ENCODE measurements at places on chromosomes 12 and 14.

DNA sequence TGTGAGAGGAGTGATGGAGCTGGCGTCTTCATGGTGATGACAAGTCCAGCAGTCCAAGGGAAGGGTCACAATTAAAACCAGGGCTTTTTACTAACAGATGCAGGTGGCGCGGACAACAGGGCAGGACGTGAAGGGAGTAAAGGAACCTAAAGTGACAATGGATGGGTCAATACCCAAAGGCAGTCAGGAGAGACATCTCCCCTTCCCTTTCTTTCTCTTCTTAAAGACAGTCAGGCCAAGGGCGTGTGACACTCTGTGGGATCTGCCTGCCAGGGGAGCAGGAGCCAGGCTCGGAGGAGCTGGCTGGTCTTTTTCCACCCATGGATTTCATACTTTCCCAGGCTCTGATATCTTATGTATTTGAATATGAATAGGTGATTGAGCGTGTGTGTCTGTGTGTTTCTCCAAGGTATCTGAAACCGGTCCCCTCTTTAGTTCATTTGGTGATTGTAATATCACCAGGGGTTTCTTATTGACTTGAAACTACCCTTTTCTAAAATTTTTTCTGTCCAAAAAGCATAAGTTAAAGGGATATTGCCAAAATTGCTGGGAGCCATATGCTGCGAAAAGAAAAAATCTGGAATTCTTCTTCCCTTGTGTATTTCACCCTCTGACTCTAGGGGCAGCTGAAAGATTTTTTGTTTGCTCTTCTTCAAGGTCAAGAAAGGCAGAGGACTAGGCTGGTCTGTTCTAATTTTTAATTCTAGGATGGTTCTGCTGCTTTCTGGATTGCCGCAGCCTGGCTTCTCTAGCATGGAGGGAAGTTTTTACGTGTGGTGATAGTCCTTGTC, 61.8 kb downstream of the FBXL14 start:
- peak; percentile 45 for DNase-seq

- DNase-seq: no peak
Observed at GRCh38 chr12:67698672-67699581, 50.4 kb downstream of the DYRK2 start.

DNA sequence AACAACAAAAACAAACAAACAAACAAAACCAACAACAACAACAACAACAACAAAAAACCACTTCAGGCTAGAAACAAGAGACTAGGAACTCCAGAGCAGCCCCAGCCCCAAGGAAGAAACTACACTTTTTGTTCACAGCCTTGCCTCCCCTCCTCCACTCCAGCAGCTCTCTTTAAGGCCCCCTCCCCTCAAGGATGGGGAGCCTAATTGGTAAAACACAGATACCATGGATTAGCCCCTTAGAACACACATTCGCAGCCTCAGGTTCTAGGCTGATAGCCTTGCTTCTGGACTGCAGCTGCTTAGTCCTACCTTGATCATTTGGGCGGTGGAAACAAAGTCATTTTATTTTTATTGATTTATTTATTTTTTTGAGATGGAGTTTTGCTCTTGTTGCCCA, 11.9 kb upstream of the AVIL start:
- no peak for DNase-seq

GRCh38 chr14:74951443-74952179, 3.8 kb downstream of the PGF start:
- DNase-seq: no peak

- peak; percentile 24 for DNase-seq
Observed at GRCh38 chr12:71164166-71164565, 6.4 kb upstream of the TSPAN8 start.

DNA sequence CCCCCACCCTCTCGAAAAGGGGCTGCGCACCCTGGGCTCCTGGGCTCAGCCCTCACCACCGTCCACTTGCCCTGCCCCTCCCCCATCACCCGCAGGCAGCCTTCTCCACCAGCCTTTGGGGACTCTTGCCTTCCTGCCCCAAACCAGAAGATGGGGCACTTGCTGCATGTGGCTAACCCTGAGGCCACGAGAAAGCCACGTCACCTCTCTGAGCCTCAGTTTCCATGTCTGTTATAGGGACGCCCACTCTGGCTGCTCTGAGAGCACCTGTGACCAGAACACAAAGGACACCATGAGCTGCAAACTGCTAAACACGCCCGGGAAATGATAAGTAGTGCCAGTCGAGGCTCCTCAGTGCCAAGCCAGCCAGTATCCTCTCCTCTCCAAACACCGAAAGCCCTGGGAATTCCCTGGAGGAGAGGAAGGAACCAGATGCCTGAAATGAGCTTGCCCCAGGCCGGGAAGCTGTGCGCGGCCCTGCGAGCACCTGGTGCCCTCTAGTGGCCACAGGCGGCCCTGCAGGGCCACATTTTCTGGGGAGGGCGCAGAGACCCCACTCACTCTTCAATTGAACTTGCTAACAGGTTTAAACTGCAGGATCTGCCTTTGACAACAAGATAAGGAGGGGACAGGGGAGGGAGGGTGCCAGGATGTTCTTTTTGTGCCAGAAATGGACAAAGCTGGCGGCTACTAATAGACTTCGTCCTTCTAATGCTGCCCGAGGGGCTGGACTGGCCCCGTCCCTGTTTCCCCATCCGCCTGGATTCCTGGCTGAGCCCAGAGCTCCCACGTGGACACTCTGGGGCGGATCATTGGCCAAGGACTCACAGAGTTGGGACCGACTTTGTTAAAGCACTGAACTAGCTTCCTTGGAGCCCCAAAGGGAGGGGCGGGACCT, 10.2 kb upstream of the SERPINA9 start:
- peak; percentile 51 for DNase-seq

GRCh38 chr14:67567654-67568053, 32.4 kb downstream of the PIGH start:
- no peak for DNase-seq

DNA sequence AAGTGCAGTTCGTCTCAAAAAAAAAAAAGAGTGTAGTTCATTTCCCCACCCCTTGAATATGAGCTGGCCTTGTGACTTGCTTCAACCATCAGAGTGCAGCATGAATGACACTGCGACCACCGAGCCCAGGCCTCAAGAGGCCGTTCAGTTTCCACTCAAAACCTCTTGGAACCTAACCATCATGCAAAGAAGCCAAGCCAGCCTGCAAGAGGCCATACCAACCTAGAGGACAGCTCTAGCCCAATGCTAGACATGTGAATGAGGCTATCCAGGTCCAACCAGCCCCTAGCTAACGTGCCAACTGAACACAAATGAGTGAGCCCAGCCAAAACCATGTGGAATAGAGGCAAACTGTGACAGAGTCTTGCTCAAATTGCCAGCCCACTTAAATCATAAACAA, 29.7 kb downstream of the R3HDM2 start:
- DNase-seq: peak; percentile 52

GRCh38 chr14:103512701-103513611, 9.7 kb downstream of the CKB start:
- peak; percentile 29 for DNase-seq

- DNase-seq: no peak
Observed at GRCh38 chr14:87756661-87757060, 236.3 kb downstream of the GALC start.

DNA sequence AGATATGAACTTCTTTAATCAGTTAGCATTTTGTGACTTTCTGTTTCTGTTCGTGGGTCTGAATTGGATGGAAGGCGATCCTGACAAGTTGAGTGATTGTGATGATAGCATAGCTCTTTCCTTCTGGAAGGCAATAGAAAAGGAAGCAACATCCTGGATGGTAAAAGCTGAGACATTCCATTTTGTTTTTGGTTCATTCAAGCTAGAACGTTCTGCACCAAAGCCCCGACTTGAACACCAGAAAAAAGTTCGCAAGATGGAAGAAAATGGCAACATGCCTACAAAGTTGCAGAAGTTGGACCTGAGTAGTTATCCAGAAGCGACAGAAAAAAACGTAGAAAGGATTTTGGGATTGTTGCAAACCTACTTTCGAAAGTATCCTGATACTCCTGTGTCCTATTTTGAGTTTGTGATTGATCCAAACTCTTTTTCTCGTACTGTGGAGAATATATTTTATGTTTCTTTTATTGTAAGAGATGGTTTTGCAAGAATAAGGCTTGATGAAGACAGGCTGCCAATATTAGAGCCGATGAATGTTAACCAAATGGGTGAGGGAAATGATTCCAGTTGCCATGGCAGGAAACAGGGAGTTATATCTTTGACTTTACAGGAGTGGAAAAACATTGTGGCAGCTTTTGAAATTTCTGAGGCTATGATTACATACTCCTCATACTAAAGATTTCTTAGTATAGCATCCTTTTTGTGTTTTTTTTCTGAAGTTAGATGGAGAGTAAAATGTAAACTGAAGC, 896 bp downstream of the EID3 start:
- DNase-seq: no peak

- DNase-seq: peak; percentile 28
Observed at GRCh38 chr12:82099216-82099615, 259.0 kb downstream of the CCDC59 start.

DNA sequence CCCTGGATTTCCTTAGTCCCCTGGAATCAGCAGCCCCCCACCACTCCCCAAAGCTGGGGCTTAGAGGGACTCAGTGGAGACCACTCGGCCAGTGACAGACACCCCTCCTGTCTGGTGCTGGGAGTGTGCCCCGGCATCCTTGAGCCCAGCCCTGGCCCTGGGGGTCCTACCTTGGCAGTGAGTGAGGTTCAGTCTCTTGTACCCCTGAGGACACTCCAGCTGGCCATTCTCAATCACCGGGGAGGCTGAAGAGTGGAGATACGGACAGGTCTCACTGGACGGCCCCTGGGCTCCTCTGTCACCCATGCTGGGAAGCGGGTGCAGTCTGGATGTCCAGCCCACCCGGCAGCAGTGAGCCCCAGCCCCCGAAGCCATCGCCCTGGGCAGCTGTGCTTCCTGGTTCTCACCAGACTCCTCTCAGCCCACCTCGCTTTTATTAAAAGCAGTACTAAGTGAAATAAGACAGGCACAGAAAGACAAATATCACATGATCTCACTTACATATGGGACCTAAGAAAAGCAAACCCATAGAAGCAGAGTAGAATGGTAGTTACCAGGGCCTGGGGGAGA, 42.3 kb downstream of the ISCA2 start:
- no peak for DNase-seq

DNA sequence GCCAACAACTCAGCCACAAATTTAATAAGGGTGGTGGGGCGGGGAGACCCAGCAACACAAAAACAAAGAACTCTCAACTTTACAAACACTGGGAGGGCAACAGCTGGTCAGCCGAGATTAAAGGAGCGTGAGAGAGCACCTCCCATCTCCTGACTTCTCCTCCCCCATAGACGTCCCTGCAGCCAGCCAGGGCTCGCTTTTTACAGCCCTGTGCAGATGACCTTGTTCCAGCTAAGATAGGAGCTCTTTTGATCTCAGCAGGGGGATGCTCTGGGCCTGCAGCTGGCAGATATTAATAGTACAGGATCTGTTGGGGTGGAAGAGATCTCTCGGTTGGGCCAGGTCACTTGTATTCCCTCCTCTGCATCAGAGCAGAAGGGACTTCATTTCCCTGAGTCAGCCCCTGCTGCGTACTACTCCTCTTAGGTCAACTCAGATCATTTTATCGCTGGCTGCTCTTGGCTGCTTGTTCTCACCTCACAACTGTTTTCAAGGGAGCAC, 475.8 kb downstream of the RAD51B start:
- DNase-seq: no peak

DNA sequence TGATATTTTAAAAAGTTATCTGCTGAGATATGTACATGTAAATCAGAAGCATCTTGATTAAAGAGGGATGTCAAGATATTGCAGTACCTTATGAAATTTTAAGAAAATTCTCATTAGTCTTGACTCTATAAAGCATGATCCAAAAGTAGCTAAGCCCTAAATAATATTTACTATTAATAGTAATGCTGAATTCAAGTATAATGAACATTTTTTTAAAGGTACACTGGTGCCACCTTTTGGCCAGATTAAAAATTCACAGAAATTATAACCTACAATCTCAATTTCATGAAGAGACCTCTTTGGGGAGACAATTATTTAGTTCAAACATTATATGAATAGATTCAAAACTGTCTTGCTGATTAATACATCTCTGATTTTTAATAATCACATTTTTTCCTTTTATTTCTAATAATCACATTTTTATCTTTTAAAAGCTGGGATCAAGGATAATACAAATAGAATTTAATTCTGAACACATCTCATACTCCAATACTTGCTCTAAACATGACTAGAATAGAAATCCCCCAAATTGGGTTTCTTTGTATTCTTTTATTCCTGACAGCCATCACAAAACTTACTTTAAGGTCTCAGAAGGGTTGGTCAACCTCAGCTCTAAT, 13.4 kb downstream of the AKAP5 start:
- peak; percentile 39 for DNase-seq

- DNase-seq: no peak
Observed at GRCh38 chr14:103401223-103402214, 16.3 kb downstream of the MARK3 start.

DNA sequence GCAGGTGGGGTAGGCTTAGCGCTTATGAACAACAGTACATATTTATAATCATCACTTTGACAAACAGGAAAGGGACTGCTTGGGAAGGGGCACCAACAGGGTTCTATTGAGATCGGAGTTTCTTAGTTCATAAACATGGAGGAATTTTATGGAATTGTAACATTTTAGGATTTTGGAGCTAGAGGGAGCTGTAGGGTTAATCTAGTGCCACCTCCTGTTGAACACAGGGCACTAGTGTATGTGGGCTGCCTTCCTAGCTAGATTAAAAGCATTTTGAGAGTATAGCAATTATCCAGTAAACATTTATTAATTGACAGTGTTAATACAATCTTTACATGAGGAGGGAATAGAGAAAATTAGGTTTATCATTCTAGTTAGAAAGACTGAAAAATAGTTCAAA, 23.1 kb upstream of the TBC1D30 start:
- DNase-seq: peak; percentile 32

DNA sequence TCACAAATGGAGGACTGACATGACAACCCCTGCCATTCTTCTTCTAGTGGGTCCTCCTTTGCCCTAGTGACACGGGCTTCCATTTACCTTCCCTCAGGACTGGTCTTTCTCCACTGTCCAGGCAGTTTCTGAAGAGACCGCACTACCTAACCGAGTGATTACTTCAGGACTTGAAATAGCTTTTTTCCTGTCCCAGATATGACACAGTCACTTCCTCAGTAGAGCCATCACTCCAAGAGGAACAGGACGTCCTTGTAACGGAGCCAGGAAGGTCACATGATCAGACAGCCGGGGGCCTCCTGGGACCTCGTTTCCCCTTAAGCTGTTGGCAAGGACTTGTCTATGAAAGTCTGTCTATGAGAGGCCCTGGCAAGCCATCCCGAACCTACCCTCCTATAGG, 62.3 kb downstream of the FOS start:
- DNase-seq: no peak

- DNase-seq: no peak
Observed at GRCh38 chr14:94089479-94089878, 8.4 kb downstream of the IFI27L1 start.

- DNase-seq: peak; percentile 65
Observed at GRCh38 chr14:57389646-57390036, 745 bp upstream of the NAA30 start.

GRCh38 chr12:80766210-80766609, 49.5 kb downstream of the MYF5 start:
- DNase-seq: no peak

- no peak for DNase-seq
Observed at GRCh38 chr12:70994217-70994788, 73.8 kb upstream of the PTPRR start.
